Kidney (tissue), 22 donors: ENCODE measurements at places on chromosomes 11 and 22. TPM values are rescaled to one million over a fixed set of nuclear protein-coding genes. Genes with fewer than 3 reads are reported as not detected.

The PATE2 gene
- not detected for polyA plus RNA-seq

DNA sequence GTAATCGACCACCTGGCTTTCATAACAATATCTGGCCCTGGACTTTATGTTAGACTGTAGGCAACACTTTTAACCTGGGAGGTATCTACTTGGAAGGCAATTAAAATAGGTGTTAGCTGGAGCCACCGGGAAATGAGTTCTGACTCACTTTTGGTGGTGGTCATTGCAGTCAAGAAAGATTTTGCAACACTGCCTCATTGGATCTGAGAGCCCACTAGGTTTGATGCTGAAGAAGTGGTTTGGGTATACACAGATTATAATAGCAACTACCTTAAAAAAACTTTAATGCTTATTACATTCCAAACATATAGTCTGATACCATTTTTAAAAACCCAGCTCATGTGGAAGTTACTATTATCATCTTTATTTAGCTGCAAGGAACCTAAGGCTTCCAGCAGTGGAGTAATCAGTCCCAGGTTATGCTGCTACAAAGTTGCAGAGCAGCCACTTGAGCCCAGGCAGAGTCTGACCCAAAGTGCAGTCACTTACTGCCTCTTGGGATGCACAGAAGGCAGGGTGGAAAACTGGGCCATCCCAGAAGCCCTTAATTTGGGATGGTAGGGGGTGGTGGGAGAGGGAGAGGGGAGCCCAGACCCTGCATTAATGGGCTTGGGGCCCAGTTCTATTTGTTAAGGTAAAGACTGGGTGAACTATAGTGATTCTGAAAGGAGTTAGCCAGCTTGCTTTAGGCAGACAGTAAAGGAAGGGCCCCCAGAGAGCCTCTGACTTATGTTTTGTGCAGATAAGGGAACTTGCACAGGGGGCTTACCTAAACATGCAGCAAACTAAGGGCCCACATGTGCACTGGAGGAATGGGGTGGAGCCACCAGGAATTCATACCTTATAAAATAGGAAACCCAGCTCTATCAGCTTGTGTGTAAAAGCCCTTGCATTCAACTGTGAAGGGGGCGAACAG is 149.4 kb downstream of the SNX19 start:
- no peaks in the 10 kb centered on the region for H3K36me3 ChIP-seq
- H3K4me1 ChIP-seq = peaks cover 7% of the 10 kb centered on the region
- no peak for DNase-seq
- no peak overlapping the region for H3K27ac ChIP-seq
- no peaks in the 10 kb centered on the region for H3K27me3 ChIP-seq

The TMPRSS5 gene
- 0.65 TPM for polyA plus RNA-seq

The CYB5R2 gene
- 8.2 TPM for polyA plus RNA-seq

The BTBD18 gene
- not detected for polyA plus RNA-seq

The TMEM41B gene
- polyA plus RNA-seq = 20.5 TPM

- peak; percentile 84 for DNase-seq
- H3K4me3 ChIP-seq = peak within 1 kb of the TSS; percentile 75
- no peaks in the 10 kb centered on the region for H3K36me3 ChIP-seq
- H3K4me1 ChIP-seq = peaks cover 9% of the 10 kb centered on the region
- peak within 1 kb of the TSS; percentile 76 for H3K27ac ChIP-seq
Observed at GRCh38 chr11:17351510-17352176, at the start of gene NCR3LG1. Gene NCR3LG1 (plus strand): TSS chr11:17351800. CDS start chr11:17351970, 170 bp downstream.

The LRRC74B gene
- polyA plus RNA-seq = not detected

The ART1 gene
- not detected for polyA plus RNA-seq

DNA sequence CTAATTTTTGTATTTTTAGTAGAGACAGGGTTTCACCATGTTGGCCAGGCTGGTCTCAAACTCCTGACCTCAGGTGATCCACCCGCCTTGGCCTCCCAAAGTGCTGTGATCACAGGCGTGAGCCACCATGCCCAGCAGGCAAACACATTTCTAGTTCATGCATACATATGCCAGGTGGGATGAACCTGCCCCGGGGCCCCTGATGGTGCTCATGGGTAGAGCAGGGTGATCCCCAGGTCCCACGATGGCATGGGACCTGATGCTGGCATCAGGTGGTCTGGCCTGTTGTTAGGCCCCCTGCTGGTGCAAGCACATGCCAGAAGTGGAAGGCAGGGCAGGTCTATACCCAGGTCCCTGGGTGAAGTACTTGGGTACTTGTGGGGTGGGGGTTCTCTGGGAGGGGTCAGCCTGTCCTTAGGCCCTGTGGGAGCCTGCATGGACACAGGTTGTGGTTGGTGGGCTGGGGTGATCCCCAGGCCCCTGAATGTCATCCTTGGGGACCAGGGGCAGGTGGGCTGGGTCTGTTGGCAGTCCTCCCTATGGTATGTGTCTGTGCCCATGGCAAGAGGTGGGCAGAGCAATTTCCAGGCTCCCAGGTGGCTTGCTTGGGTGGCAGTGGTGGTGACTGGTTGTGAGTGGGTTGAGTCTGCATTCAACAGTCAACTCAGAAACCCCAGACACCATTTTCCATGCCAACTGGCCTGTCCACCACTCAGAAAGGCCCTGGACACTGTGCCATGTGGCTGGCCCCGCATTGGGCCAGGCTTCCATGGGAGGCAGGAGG is 9.6 kb upstream of the RGL4 start:
- DNase-seq = no peak
- H3K36me3 ChIP-seq = no peaks in the 10 kb centered on the region
- H3K27ac ChIP-seq = no peak overlapping the region
- no peaks in the 10 kb centered on the region for H3K27me3 ChIP-seq

- no peaks in the 10 kb centered on the region for H3K27me3 ChIP-seq
- DNase-seq = peak; percentile 60
- no peaks in the 10 kb centered on the region for H3K4me1 ChIP-seq
- H3K4me3 ChIP-seq = no peak overlapping the region
- H3K36me3 ChIP-seq = no peaks in the 10 kb centered on the region
- H3K27ac ChIP-seq = no peak overlapping the region
Observed at GRCh38 chr11:111378185-111378860, 752 bp downstream of the POU2AF1 start.

The FREY1 gene
- polyA plus RNA-seq = 0.99 TPM

The TYR gene
- not detected for polyA plus RNA-seq

DNA sequence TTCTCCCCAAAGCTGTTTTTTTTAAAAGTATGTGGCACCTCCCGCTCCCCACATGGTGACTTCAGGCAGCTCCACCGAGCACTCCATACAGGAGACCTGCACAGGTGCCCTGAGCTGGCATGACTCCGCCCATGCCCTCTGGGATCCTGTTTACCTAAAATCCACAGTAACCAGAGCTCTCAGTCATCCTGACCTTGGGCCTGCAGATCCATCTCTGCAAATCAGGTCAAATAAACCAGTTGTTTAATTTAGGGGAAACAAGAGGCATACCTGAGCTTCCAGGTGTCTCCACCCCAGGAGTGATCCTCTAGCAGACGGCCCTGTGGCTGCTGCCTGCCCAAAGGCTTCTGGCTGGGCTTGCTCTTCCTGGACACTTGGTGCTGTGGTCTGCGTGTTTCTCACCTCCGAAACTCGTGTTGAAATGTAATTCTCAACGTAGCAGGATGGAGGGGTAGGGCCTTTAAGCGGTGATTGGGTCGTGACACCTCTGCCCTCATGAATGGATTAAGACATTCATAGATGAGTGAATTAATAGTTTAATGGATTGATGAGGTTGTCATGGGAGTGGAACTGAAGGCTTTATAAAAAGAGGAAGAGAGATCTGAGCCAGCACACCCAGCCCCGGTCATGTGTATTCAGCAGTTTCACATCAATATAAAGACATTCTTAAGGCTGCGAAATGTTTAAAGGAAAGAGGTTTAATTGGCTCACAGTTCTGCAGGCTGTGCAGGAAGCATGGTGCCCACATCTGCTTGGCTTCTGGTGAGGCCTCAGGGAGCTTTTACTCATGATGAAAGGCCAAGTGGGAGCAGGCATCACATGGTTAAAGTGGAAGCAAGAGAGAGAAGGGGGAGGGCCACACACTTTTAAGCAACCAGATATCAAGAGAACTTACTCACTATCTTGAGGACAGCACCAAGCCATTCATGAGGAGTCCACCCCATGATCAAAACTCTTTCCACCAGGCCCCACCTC is 34.1 kb downstream of the LINC01488 start:
- no peaks in the 10 kb centered on the region for H3K36me3 ChIP-seq
- no peak overlapping the region for H3K27ac ChIP-seq
- no peaks in the 10 kb centered on the region for H3K27me3 ChIP-seq
- no peak overlapping the region for H3K4me3 ChIP-seq

GRCh38 chr11:58726737-58727414 is 4.9 kb downstream of the GLYAT start:
- H3K27me3 ChIP-seq = no peaks in the 10 kb centered on the region
- peak overlapping the region; percentile 82 for H3K27ac ChIP-seq
- peaks cover 18% of the 10 kb centered on the region for H3K4me1 ChIP-seq
- no peak for DNase-seq
- H3K4me3 ChIP-seq = no peak overlapping the region
